Neuronal stem cell (in vitro differentiated cells): ENCODE measurements at places on chromosomes 4 and X.

DNA sequence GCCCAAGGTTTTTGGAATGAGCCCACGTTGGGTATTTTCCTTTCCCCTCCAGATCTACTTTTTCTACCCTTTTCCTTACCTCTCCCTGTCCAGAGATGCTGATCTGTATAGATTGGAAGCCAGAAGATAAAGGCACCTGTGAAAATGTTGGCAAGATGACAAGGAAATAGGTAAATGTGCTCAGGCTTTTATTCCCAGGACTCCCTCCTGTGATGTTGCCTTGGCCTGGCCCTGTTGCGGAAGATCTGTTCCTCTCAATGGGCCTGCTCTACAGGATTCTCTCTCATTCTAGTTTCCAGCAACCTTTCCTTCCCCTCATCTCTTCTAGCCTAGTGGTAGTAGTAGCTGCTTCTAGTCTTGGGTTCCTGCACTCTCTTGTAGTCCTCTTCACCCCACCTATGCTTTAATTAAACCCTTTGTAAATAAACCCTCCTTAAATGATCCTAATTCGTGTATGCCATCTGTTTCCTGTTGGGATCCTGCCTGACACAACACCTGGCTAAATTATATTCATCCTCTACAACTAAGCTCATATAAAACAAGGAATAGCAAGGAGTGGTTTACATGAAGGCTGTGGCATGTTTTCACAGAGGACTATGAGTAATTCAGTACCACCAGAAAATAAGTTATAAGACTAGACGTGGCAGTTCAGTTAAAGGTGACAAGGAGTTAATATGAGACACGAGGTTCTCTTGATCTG, 95.7 kb upstream of the MAOA start:
- DNase-seq, result no peak

DNA sequence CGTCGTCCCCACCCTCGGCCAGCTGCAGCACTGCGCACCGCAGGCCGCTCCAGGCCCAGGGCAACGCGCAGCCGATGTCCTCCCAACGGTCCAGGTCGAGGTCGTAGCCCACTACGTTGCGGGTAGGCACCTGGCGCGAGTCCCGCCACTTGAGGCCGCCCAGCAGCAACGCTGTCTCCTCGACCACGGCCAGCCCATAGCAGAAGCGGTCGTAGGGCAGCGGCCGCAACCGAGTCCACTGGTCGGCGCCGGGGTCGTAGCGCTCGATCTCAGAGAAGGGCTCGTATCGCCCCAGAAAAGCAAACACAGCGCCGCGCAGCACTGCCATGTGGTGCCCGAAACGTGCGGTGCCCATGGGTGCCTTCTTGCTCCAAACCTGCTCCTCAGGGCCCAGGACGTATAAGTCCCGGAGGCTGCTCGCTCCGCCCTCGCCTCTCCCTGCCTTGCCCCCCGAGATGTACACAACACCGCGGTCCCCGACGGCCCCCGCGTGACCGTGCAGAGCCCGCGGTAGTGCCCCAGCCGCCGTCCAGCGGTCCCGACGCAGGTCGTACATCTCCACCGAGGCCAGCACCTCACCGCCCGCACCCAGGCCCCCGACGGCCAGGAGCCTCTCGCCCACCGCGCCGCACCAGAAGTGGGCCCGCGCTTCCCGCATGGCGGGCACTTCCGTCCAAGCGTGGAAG, 2.1 kb downstream of the KLHL34 start:
- DNase-seq, result no peak

DNA sequence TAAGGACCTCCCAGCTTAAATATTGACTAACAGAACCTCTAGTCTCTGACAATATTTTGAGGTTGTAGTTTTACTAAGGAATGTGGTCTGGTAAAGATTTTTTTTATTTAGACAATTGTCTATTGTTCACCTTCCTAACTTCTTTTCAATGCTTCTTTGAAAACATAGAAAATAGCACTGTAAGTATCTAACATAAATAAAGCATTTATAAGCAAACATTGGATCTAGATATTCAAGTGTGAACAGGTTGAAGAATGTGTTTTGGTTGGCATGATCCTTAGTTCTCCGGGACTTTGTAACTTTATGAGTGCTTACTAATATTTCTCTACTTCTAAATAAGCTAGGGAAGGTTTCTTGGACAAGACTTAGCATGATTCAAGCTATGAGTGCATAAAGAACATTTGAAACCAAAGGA, 285.4 kb upstream of the ARSJ start:
- DNase-seq, result no peak

GRCh38 chrX:54182194-54182863, 725 bp downstream of the FAM120C start:
- DNase-seq, result peak; percentile 8

- DNase-seq, result no peak
These were observed 72.5 kb downstream of the C4orf46 start for GRCh38 chr4:158599150-158599549.

DNA sequence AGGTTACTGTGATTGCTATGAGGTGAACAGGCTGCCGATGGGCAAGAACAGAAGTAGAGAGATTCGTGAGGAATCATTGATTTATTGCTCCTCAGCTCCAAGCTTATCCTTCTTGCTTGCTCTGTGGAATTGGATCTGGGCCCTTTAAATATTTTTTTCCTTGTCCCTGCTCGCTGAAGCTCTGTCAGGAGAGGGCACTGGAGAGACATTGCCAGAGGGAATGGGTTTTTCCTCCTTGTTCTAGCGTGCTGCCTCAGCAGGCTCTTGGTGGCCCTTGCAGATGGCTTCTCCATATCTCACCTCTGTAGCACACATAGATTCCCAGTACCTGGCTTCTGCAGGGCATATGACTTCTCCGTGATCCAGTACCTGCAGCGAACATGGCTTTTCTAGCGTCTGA, 67.4 kb downstream of the CNGA2 start:
- no peak for DNase-seq

GRCh38 chr4:180028682-180029081, 2214.5 kb upstream of the TENM3 start:
- DNase-seq, result peak; percentile 38

DNA sequence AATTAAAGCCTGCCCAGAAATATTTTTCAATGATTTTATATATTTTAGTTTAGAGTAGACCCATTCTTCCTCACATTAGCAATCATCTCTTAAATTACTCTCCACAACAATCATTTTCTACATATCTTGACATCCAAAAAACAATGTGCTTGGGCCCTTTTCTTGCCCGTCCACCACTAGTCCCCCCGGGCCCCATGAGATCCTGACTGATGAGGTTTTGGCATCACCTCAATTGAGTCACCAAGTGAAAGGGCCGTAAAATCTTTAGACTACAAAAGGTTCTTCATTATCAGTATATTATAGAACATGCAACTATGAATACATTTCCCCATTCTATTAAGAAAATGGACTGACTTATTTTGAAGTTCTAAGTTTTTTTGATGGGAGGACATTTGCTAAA, 4.0 kb upstream of the CDKL2 start:
- DNase-seq, result no peak

GRCh38 chr4:187826725-187827124, 168.8 kb upstream of the ZFP42 start:
- DNase-seq, result no peak

DNA sequence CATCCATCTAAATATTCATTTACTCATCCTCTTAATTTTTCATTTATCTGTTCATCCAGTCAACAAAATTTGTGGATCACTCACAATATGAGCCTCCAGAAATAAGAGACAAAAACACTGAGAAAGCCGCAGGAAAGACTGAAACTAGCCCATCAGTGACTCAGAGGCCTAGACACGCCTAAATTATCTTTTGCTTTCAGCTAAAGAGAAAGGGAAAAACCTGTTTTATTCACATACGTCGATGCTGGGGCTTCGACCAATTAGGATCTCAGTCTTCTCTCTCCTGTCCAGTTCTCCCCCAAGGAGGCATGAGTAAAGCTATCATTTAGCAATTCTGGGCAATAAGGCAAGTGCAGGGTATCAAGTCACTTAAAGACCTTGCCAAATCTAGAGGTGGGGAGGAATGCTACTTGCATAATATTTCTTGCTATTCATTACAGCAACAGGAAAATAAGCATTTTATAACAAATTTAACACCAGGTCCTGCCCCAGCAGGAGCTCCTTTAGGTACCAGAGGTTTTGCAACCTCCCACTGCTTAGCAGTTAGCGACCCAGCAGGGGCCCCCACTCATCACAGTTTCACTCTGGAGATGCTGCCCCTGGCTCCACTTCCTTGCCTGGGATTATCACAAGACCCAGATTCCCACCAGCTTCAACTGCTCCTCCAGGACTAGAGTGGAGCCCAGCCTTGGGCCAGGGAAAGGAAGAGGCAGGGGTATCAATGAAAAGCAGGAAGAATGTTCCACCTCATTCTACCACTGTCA, 30.1 kb upstream of the TMEM154 start:
- no peak for DNase-seq

- no peak for DNase-seq
These were observed 268.1 kb downstream of the ANK2 start for GRCh38 chr4:113317523-113317922.

DNA sequence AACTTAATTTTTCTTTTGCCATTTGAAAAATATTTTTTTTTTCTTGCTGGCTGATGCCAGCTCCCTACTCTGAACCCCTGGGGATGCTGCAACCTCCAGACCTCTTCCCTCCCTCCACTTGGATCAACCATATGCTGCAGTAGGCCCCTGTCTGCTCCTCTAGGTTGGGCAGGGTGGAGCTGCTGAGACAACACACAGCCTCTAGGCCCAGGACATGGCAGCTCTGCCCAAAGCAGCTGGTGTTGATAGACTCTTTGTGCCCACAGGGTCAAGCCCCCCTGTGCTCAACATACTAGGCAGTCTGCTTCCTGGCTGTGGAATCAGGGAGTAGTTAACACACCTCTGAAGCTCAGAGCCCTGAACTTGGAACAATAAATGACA, 19.9 kb upstream of the CLNK start:
- DNase-seq, result no peak

GRCh38 chrX:130125091-130125874, 15.0 kb upstream of the ELF4 start:
- no peak for DNase-seq

DNA sequence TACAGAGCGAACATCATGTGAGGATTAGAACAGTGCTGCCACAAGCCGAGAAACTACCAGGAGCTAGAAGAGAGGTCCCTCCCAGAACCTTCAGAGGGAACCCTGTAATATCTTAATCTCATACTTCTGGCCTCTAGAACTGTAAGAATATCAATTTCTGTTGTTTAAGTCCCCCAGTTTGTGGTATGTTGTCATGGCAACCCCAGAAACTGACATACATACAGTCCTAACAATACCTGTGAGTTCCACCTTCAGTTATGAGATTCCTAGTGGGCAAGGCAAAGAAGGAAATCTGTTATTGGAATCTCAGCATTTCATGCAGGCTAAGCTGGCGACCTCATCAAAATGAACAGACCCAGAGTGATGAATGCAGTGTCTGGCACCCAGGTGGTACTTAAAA, 42.5 kb downstream of the ZBTB49 start:
- DNase-seq, result no peak

GRCh38 chrX:23845351-23845817, 62.4 kb downstream of the APOO start:
- DNase-seq, result no peak

DNA sequence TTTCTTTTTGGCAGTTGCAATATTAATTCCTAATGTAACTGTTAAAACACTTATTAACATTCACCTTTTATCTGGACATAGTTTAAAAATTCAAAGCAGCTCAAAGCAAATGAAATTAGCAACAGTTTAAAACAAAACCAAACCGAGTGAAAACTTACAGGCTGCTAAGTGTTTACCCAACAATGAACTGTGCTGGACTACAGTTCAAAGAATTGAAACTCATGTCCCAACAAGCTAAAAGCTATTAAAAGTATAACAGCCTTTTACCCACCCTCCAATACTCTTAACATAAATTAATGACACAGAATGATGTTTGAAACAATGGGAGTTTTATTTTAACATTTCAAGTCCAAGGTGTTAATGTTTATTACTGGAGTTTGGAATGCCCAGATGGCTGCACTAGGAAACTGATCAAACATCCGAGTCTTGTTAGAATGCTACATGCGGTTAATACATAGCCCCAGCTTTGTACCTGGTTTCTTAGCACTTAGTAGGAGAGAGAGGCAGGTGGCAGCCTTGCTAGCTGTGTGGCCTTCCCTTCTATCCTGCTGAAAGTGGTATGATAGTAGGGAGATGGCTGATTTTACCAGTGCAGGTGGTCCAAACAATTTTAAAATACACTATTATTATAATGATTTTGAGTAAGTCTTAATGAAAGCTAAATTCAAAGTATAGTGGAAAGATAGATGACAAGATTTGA, 21.1 kb upstream of the FRYL start:
- DNase-seq, result no peak

DNA sequence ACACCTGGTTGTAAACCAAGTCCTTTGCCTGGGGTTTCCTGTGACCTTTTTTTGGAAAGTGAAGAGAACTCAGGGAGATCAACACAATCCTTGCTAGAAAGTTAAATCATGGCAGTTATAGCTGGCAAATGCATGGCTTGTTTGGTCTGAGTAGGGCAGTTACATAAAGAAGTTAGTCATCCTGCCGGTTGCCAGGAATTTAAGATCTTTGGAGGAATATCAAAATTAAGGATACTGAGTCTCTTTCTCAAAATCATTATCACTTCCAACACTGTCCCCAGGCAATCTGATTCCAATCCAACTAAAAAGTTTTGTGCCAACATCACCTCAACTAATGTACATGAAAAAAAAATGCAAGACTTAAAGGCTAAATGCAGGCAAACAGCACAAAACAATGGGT, 40.3 kb downstream of the C4orf54 start:
- no peak for DNase-seq

GRCh38 chr4:137626942-137627738, 94.8 kb upstream of the PCDH18 start:
- DNase-seq, result no peak

- no peak for DNase-seq
These were observed 710.6 kb upstream of the HS3ST1 start for GRCh38 chr4:12139296-12139695.

- no peak for DNase-seq
These were observed 67.7 kb downstream of the GNL3L start for GRCh38 chrX:54597728-54598127.

- no peak for DNase-seq
These were observed 819.2 kb downstream of the PCDH18 start for GRCh38 chr4:136713140-136713539.

DNA sequence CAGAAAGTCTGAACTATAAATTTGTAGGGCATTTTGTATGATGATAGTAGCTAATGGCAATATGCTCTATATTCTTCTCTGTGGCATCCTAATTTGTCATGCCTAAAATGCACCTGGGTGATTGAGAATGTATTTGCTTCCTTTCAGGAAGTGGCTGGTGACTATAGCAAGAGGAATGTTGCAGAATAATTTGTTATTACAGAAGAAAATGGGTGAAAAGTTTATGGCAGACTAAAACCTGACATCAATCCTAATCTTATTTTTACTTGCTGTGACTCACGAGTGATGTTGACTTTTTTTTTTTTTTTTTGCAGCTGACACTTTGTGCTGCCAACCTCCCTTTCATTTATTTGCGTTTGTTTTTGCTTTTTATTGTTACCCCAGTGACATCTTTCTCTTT, 141.1 kb downstream of the MSL3 start:
- DNase-seq, result no peak
